ENCODE measurements at places on chromosomes 1 and 21.

DNA sequence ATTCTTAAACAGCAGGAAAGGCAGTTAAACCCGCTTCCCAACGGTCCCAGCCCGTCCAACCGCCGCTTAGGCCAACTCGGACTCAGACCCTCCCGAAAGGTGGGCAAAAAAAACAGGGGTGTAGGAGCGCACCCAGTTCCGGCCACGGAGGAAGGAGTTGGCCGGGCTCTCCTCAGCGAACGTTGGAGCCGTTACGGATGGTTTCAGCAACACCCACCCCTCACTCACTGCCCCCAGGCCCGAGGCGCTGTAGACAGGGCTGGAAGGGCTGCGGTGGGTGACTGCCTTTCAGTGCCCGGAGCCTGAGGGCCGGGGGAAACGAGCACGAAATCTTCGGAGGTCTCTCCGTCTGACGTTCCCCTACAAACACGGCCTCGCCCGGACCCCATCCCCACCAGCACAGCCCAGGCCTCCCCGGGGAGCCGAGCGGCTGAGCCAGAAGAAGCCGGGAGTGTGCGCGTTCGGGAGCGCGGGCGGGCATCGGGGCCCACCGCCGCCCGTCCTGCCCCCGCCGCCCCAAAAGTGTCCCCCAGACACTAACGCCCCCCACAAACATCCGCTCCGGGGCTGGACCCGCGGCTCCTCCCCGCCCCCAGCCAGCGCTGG, 1.3 kb downstream of the KDM5B start:
- no peak for DNase-seq

DNA sequence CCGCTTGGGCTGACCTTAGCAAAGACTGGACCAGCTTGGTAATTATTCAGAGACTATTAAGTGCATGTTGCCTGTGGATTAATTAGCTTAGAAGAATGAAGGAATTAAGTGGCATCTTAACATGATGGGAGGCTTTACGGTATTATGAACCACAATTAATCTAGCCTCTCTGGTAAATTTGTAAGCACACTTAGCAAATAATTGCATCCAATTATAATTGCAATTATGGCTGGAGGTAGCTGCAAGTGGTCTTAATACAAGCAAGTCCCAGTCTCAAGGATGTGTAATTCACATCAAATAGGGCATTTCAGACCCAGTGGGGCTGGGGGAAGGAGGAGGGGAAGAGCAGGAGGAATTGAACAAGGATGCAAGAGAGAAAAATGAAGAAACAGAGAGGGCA, 151.6 kb downstream of the CNIH3 start:
- no peak for DNase-seq

DNA sequence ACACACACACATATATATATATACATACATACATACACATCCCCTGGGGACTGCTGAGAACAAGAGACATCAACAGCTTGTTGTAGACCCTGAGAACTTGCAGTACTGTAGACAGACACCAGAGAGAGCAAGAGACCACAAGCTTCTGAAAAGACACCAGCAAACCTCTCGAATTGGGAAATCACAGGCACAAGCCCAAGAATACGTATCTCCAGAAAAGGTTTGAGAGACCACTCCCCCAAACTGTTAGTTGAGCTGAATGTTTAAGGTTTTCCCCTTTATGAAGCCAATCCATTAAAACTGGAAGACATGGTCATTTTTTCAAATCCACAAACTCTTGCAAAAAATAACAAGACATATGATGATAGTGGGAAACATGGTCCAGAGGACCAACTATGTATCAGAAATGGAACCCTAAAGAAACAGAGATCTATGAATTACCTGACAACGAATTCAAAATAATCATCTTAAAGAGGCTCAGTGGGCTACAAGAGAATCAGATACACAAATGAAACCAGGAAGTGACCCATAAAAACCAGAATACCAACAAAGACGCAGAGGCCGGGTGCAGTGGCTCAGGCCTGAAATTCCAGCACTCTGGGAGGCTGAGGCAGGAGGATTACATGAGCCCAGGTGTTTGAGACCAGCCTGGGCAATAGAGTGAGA, 45.1 kb downstream of the SLC2A1 start:
- DNase-seq: peak; percentile 61

DNA sequence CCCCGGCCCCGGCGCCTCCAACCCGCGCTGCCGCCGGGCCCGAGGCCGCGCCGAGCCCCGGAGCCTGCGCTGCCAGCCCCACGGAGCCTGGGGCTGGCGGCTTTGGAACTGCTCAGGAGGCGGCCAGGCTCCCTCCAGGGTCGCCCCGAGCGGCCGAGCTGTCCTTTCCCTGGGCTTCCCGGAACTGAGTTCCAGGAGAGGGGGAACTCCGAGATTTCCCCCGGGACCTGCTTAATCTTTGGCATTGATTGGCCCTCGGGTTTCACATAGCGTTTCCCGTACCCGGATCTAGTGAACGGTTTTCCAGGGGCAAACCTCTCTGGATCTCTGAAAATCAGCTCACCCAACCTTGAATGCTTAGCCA, 504 bp downstream of the H6PD start:
- no peak for DNase-seq

- DNase-seq: no peak
These were observed 52.4 kb downstream of the KIF26B start for GRCh38 chr1:245207056-245207638.

DNA sequence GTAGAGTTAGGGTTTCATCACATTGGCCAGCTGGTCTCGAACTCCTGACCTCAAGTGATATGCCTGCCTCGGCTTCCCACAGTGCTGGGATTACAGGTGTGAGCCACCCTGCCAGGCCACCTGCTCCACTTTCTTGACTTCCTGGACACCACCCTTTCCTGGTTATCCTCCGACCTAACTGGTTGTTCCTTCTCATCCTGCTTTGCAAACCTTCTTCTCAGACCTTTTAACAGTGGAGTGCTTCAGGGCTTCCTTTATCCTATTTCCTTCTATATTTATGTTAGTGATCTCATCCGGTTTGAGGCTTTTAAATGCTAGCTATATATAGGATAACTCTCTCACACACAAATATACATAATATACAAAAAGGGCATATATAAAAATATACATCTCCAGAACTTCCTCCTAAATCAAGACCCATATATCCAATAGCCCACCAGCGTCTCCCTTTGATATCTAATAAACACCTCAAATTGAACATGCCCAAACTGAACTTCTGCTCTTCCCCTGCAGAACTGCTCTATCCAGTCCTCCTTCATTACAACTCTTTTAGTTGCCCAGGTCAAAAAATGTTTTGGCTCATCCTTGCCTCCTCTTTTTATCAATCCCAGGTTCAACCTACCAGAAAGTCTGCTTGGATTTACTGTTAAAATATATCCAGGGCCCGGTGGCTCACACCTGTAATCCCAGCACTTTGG, 19.5 kb upstream of the UQCRHL start:
- DNase-seq: no peak

DNA sequence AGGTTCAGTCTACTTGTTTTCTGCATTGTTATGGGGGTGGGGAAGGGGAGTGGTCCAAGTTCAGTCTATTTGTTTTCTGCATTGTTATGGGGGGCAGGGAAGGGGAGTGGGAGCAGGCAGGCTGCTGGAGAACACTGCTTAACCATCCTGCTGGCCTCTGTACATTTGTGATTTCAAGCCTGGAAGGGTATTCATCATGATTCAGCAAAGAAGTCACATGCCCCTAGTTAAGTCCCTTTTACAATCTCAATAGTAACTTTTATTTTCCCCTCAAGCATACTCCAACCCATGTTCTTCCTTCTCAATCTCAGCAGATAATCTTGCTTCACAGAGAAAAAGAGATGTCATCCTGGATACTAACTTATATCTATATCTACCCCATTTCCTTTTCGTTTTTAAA, 7.9 kb downstream of the LYST start:
- DNase-seq: no peak

- DNase-seq: no peak
These were observed 1.8 kb upstream of the PTTG1IP start for GRCh38 chr21:44875316-44875700.

All from activated gamma-delta T cell treated with Interleukin-2 at 50 U/mL for 16 hours (primary cell).